ENCODE measurements at places on chromosomes 6 and 20.

DNA sequence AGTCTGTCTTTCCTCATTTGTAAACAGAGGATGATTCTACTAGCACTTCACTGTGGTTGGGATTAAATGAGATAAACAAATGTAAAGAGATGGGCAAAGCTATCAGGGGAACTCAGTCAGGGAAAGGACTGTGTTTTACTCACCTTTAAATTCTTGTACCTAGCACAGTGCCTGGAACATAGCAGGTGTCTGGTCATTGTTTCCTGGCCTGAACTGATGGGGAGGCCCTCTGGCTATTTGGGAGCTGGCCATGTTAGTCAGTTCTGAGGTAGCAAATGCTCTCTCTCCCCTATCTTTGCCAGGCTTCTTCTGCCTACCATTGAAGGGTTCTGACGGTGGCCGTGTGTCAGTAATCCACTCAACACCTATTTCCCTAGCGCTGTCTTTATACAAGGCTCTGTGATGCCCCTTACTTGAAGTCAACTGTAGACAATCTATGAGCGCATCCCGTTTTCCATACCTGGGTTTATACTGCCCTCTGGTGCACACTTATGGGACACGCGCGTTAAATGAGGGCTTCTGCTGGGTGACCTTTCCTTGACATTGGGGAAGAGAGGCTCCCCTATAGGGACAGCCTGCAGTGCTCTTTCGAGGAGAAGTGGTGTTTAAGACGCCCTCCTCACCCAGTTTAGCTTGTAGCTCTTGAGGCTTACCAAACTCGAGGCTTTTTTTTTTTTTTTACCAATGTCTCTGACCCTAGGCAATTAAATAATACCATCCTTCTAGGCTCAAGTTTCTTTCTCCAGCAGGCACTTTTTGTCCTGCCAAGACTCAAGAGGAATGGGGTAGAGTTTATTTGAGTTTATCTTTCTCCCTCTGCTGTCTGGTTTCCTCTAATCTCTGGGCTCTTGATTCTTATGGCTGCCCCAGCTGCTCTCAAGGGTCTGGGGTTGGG is 4.0 kb upstream of the SPATS1 start:
- DNase-seq = peak; percentile 69

- no peak for DNase-seq
These were observed 91.6 kb downstream of the LINC00237 start for GRCh38 chr20:21014528-21014927.

DNA sequence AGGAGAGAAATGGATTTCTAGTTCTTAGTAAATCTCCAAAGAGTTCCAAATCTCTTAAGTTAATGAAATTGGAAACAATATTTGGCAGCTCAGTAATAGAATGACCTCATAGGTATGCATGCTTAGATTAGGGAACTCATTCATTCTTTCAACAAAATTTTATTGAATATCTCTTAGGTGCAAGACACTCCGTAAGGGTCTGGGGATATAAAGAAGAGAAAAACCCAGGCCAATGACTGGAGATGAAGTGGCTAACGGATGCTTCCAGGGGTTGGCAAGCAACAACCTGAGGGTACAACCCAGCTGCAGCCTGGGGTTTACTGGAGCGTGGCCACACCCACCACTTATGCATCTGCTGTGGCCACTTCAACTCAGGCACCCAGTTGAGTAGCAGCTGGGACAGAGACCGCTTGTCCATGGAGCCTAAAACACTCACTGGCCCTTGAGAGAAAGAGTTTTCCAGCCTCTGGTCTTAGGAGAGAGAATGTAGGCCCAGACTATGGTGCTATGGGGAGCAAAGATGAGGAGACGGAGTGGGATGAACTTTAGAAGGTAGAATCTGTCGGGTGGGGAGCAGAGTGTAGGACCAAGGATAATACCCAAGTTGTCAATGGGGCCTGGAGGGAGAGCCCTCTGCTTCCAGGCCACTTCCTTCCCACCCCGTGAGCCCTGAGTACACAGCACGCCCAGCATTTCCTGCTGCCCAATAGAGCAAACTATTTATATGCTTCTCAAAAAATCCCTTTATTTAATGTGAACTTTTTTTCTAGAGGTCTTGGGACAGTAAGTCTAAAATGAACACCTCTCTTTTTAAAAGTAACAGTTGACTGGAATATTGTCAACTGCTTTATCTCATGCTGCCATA is 46.8 kb upstream of the PXDC1 start:
- no peak for DNase-seq

DNA sequence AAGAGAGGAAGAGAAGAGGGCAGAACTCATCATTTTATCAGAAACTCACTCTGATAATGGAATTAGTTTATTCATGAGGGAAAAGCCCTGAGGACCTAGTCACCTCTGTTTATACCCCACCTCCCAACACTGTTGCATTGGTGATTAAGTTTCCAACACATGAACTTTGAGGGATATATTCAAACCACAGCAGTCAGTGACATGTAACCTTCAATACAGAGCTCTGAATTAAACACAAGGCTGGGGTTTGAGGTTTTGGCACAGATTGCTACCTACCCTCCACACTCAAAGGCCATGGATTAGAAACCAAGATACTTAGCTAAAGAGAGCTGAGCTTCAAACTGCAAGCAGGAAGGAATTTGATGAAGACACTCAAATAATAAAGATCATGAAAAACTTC is 48.5 kb upstream of the MOCS1 start:
- DNase-seq = no peak

GRCh38 chr6:14068133-14068532 is 49.4 kb upstream of the CD83 start:
- DNase-seq = no peak

DNA sequence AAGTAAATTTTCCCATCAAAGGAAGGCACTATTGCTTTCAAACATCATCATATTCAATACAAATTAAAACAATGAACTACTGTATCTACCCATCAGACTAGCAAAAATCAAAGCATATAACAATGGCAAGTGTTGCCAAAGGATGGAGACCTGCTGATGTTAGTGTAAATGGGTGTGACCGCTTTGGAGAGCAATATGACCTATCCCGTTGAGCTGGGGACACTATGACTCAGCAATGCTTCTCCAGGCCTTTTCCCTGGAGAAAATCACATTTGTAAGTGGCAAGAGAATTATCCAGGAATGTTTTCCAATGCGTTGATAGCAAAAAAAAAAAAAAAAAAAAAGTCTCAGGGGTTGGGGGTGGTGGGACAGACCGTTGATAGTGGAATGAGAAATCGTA is 46.1 kb downstream of the PHACTR3 start:
- no peak for DNase-seq

- DNase-seq = no peak
These were observed 8.7 kb upstream of the RPP40 start for GRCh38 chr6:5012519-5012918.

GRCh38 chr6:125872259-125872921 is 81.6 kb downstream of the NCOA7 start:
- no peak for DNase-seq

DNA sequence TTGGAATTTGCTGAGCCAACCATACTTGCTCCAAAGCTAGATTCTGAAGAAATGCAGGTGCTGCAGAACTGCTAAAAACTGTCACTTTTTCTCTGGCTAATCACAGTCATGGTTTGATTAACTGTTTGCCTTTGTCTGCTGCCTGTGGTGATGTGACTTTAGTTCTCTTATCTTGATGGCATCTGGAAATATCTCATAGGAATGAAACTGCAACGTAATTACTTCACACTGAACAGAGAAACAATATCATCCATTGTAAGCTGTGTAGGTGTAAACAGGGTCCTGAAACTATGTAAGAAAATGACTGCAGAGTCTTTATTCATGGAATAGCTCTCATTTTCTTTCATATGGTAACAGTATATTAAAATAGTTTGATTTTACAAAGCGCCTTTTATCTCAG is 721.9 kb upstream of the HS3ST5 start:
- no peak for DNase-seq

DNA sequence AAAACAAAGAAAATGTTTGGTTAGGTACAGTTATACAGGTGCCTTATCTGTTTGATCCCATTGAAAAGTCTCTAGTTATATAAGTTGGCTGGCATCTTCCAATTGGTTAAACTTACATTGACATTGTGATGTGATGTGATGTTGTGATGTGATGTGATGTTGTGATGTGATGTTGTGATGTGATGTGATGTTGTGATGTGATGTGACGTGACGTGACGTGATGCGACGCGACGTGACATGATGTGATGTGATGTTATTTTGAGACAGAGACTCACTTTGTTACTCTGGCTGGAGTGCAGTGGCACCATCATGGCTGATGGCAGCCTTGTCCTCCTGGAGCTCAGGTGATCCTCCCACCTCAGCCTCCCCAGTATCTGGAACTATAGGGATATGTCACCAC is 507.6 kb downstream of the HAO1 start:
- DNase-seq = no peak

GRCh38 chr20:41900201-41900691 is 282.1 kb upstream of the CHD6 start:
- DNase-seq = no peak

DNA sequence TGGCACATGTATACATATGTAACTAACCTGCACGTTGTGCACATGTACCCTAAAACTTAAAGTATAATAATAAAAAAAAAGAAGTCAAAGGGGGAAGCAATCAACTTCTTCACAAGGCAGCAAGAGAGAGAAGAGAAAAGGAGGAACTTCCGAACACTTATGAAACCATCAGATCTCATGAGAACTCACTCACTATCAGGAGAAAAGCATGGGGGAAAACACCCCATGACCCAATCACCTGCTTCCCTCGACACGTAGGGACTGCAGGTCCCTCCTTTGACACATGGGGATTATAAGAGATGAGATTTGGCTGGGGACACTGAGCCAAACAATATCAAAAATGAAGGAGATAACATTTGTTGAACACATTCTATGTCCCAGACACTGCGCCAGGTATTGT is 94.8 kb upstream of the PHACTR1 start:
- no peak for DNase-seq
